ENCODE measurements at places on chromosomes 16 and 17. TPM values are rescaled to one million over a fixed set of nuclear protein-coding genes. Genes with fewer than 3 reads are reported as not detected.

The EPN3 gene
- polyA plus RNA-seq: 5.6 TPM

DNA sequence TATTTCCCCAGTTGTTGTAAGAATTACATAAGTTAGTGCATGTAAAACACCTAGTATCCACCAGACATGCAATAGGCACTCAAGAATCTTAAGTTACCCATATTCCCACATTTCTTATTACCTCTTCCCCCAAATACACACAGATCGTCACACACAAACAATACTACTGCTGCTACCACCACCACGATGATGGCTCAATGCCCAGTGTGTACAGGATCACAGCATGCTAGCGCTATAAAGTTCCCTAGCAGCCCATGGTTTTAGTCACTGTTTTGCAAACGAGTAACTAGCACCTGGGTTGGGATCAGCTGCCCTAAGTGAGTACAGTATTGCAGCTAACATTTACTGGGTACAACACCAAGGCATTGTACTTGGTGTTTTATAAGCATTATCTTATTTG lies 411.7 kb downstream of the UTP18 start:
- DNase-seq: no peak

GRCh38 chr16:88369447-88370008 lies 13.2 kb upstream of the ZNF469 start:
- DNase-seq: no peak

- DNase-seq: peak; percentile 40
Measured at GRCh38 chr17:56144223-56144622, 9.1 kb upstream of the ANKFN1 start.

DNA sequence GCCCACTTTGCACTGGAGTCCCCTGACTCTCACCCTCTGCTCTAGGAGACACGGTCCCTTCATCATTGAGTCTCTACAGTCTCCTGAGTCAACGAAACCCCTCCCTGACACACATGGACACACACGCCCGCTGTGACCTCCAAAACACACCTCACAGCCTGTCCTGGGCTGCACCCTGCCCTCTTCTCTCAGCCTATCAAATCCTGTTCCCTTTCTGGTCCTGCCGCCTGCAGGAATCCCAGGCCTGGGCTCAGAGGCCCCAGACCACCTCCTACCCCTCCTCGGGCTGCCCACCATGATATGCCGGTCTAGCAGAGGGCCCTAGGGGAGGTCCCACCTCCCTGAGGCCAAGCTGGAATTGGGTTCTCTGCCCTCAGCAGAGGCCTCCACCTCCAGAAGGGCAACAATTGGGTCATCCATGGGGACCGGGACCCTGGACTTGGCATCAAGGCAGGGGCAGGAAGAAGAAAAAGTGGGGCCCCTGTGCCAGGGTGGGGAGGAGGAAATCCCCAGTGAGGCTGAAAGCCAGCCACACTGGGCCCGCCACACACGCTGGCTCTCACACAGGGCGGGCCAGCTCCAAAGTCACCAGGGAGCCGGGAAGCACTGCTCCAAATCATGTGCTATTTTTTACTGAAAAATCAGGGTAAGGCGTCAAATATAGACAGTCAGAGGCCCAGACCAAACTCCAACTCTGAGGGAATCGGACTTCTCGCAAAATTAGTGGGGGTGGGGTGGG lies 3.4 kb downstream of the PPP1R9B start:
- DNase-seq: no peak

GRCh38 chr16:12965274-12965804 lies 63.9 kb downstream of the SHISA9 start:
- no peak for DNase-seq

- DNase-seq: no peak
Measured at GRCh38 chr16:66429290-66429962, 2.3 kb downstream of the BEAN1 start.

DNA sequence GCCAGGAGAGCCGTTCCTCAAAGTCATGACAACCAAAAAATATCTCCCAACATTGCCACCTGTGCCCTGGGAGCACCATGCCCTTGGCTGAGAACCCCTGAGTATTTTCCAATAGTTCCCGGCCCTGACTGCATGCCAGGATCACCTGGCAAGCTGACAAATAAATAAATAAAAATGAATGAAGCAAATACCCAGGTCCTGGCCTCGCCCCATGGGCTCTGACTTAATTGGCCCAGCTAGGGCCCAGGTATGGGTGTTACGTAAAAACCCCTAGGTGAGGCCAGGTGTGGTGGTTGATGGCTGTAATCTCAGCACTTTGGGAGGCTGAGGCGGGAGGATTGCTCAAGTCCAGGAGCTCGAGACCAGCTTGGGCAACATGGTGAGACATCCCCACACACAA lies 2.7 kb upstream of the C16orf74 start:
- DNase-seq: no peak

DNA sequence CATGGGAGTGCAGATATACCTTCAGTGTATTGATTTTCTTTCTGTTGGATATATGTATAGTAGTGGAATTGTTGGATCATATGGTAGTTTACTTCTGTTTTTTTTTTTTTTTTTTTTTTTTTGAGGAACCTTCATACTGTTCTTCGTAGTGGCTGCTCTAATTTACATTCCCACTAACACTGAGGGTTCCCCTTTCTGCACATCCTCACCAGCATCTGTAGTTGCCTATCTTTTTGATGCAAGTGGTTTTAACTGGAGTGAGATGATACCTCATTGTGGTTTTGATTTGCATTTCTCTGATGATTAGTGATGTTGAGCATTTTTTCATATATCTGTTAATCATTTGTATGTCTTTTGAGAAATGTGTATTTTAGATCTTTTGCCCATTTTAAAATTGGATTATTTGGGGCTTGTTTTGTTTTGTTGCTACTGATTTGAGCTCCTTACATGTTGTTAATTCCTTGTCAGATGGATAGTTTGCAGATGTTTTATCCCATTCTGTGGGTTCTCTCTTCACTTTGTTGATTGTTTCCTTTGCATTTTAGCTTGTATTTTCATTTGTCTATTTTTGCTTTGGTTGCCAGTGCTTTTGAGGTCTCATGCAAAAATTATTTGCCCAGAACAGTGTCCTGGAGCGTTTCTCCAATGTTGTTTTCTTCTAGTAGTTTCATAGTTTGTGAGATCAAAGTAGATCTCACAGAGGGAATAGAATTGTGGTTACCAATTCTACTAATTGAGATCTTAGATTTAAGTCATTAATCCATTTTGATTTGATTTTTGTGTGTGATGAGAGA lies 25.0 kb upstream of the BCAS3 start:
- DNase-seq: no peak

- no peak for DNase-seq
Measured at GRCh38 chr17:72430611-72431432, 310.0 kb downstream of the SOX9 start.

GRCh38 chr16:4123616-4124300 lies 7.5 kb upstream of the ADCY9 start:
- no peak for DNase-seq

- no peak for DNase-seq
Measured at GRCh38 chr16:29999605-30000004, 3.6 kb downstream of the INO80E start.

GRCh38 chr17:28963055-28963611 lies 11.8 kb upstream of the PHF12 start:
- peak; percentile 12 for DNase-seq

DNA sequence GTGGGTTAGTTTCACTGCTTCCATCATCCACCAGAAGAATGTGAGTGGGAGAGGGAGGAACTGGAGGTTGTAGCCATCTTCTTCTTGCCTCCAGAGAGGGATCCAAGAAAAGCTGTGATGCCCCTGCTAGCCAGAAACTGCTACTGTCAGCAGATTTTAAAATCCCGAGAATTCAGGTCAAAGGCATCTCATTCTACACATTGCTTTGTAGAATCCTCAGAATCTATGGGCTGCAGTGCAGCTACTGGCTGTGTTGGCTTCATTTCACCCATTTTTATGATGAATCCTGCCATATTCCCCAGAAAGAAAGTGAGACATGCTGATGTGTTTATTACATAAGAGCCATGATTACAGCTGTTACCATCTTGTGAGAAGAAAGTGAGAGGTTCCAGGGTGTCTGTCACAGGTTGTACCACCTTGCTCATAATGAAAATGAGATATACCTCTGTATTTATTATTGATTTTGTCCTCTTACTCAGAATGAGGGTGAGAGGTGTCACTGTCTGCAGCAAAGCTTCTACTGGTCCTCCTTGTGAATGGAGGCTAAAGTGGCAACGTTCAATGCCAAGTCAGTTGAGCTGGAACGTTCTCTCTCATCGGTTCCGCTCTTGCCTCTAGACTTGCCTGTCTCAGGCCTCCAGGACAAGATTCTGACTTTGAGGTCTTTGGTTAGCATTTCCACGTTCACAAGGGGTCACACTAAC lies 50.1 kb upstream of the MYH10 start:
- DNase-seq: no peak

DNA sequence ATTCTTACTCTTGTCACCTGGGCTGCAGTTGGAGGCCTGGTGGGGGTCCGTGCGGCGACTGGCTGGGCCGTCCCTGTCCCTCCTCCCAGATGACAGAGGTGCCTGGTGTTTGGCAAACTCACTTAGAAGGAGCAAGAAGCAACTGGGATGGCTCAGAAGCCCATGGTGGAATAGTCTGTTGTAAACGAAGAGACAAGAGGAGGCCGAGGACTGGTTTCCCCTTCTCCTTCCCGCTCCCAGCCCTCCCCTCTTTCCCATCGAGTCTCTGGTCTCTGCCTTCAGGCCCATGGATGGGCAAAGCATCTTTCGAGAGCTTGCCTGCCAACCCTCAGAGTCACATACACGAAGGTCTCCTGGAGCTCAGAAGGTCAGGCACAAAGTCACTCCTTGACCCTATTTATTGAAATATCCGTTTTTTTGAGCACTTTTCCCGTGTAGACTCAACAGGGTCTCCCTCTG lies 364.4 kb downstream of the SEC14L1 start:
- no peak for DNase-seq

Measured in left lung (tissue), 14 donors.